Neural progenitor cell (in vitro differentiated cells): ENCODE measurements at places on chromosomes 2 and 18. TPM values are rescaled to one million over a fixed set of nuclear protein-coding genes. Genes with fewer than 3 reads are reported as not detected.

GRCh38 chr2:15767679-15768078 is 172.7 kb upstream of the MYCN start:
- H3K4me3 ChIP-seq: no peak overlapping the region
- DNase-seq: no peak
- no peaks in the 10 kb centered on the region for H3K27me3 ChIP-seq
- H3K4me1 ChIP-seq: peaks cover 16% of the 10 kb centered on the region

DNA sequence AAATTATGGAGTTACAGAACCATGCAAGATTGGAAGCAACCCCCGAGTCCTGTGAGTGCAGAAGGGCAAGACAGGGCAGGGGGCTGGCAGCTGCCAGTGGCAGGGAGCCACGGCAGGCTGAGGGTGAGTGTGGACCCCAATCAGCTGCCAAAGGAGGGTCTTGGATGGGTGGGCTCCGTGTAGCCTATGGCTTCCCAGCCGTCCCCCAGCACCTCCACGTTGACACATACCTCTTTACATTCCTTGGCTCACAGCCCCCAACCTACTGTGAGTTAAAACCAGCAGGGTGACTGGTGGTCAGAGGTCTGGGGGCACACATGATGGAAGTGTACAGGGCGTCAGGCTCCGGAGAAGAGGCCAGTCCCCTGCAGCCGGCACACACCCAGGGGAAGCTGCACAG is 60.9 kb upstream of the SALL3 start:
- no peaks in the 10 kb centered on the region for H3K36me3 ChIP-seq
- DNase-seq: no peak
- no peak overlapping the region for H3K27ac ChIP-seq

Gene SLC35F5
- 48.0 and 83.0 TPM in 2 replicates for total RNA-seq

Gene MYL12B
- total RNA-seq: 127 and 152 TPM in 2 replicates

DNA sequence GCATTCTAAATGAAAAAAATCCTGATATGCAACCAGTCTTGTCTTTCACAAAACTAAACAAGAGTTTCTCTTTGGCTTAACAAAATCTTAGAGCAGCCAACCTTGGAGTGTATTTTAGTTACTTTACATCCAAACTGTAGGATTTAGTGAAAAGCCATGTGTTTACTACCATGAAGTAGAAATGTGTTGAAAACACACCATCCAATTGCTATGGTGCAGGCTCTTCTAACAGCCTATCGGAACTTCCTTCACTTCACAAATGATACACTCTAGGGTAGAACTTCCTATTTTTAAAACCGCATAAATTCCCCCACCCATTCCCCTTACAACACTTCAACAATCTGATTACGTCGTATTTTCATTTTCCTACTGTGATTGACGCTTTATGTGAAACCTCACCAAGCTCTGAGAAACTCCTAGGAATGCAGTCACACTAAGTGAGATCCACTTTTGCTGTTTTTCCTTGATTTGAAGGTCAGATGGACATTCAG is 74.4 kb upstream of the MAP4K4 start:
- no peaks in the 10 kb centered on the region for H3K27me3 ChIP-seq
- no peak for DNase-seq
- no peak overlapping the region for H3K4me3 ChIP-seq
- H3K4me1 ChIP-seq: no peaks in the 10 kb centered on the region
- no peaks in the 10 kb centered on the region for H3K36me3 ChIP-seq
